C1 segment of cervical spinal cord (tissue), 14 donors: ENCODE measurements at places on chromosomes 1 and 21.

DNA sequence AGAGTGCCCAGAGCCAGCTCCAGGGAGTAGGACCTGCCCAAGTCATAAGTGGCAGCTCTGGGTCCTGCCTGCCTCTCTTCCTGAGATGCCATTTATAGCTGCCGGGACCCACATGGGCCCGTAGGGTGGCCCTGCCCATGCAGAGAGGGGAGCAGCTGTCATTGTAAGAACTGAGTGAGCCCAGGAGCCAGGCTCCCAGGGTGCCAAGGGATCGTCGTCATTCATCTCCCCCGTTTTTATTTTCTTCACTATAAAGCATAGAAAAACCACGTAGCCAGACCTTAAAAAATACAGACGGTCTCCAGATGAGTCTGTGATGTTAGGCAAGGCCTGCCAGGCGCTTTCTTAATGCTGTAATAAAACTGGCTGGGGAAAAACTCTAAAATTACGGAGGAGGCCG is 90.7 kb downstream of the IGSF21 start:
- DNase-seq, result no peak

GRCh38 chr1:27122652-27123051 is 32.3 kb downstream of the SLC9A1 start:
- no peak for DNase-seq

- DNase-seq, result no peak
Measured at GRCh38 chr1:31378001-31378400, 5.1 kb upstream of the FABP3 start.

DNA sequence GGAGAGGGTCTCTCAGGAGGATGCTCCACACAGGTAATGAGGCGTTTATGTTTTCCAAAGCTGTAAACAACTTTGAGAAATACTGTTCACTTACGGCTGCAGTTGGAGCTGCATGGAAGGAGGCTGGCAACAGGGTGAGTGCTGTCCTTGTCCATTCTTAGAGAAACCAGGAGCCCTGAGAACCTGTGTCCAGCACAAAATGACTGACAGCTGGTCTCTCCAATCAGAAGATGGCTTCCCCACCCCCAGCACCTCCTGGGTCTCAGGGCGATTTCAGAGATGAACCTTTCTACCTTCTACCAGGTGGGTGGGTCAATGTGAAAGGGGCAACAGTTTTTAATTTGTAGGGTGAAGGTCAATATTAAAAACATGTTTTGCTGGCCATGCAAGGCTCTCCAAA is 353.6 kb downstream of the NPHP4 start:
- DNase-seq, result no peak

DNA sequence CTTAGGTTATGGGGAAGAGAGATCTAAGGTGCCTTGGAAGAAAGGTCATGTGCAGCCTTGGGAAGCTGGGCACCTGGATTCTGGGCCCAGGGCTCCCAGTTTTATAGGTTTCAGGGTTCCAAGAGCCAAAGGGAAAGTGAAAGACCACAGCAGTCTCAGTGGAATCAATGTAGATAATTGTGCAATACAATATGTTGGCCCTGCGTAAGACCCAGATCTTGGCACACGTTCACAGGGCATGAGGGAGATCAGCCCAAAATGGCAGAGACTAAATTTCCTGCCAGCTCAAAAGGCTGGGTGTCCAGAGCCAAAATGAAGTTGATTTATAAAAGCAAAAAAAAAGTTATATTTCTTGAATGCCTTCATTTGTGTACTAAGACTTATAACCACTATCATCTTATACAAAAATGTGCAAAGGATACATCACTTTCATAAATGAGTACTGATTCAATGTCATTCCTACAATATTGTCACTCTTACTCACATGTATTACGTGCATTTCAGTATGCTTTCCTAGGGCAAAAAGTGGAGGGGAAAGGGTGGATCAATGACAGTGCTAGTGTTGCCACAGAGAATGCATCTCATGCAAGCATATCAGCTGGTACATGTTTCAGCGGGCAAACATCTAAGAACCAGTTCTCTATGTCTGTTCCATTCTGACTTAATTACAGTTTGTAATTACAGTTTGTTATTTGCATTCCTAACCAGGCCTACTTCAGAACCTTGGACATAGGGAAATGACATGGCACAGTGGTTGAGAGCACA is 22.5 kb upstream of the NPL start:
- no peak for DNase-seq
